ENCODE measurements at places on chromosomes 1 and 21.

- peak; percentile 32 for DNase-seq
Observed at GRCh38 chr1:161725908-161726472, 4.6 kb downstream of the FCRLB start.

DNA sequence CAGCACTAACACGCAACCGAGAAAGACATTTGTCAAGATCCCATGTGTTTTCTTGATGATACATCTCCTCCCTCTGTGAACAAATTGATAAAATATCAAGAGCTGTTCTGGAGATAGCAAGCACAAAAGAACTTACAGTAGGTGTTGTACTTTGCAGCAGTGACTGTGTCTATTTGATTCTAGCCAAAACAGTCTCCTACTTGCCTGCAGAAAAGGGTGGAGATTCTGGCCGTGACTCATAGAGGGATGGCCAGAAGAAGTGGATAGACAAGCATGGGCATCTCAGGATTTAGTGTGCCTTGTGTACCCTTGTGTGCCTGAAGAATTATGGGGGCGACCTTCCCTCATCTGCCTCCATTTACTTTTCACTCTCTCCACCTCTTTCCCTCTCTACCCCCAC is 458.4 kb upstream of the LRRC7 start:
- DNase-seq, result no peak

DNA sequence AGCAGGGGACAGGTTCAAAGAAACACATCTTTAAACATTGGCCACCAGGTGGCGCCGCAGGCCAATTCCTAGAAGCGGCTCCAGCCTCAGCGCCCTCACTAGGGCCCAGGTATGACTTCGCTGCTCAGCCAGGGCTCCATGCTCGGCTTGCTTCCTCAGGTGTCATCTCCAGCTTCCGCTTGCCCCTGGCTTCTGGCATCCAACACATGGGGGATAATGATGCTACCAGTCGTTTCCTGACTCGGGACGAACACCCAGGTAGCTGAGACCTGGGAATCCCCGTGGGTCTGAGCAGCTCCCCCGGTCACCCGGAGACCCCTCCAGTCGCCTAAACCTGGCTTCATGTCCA is 8.5 kb upstream of the MEX3A start:
- DNase-seq, result peak; percentile 90

- DNase-seq, result no peak
Observed at GRCh38 chr21:45595574-45596295, 47.8 kb upstream of the PCBP3 start.

GRCh38 chr1:195495720-195496635 is 1112.3 kb downstream of the KCNT2 start:
- no peak for DNase-seq

- no peak for DNase-seq
Observed at GRCh38 chr1:46180082-46180616, 3.9 kb upstream of the P3R3URF start.

GRCh38 chr1:60049188-60049587 is 24.4 kb downstream of the C1orf87 start:
- DNase-seq, result no peak

DNA sequence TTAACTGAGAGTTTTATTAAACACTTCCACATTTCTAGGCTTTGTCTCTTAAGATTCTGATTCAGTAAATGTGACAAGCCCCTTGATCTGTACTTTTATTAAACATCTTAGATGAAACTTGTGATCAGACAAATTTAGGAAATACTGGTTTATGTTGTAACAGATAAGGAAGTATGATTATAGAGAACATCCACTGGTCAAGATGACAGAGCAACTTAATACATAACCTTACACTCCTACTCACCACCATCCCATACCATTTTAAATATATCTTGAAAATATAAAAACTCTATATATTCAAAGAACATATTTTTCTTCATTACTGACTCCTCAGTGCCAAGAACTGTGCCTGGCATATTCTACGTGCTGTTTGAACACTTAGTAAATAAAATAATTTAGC is 217.5 kb downstream of the LRRC40 start:
- no peak for DNase-seq

DNA sequence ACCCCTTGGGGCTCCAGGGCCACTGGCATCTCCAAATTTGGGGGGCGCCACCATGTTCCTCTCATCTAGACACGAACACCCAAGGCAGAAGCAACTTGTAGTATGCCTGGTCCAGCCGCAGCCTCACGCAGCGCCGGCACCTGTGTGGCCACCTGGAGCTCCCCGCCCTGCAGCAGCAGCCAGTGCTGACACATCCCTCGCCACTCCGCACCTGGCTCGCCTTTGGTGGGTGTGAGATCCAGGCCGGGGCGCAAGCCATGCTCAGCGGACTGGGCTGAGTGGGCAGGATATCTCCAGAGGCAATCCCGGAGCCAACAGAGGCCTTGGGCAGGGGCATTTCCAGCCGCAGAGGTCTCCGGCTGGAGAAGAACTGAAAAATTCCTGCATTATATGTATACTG is 1563.7 kb downstream of the NCAM2 start:
- no peak for DNase-seq

GRCh38 chr1:29671446-29672356 is 435.4 kb downstream of the PTPRU start:
- no peak for DNase-seq

DNA sequence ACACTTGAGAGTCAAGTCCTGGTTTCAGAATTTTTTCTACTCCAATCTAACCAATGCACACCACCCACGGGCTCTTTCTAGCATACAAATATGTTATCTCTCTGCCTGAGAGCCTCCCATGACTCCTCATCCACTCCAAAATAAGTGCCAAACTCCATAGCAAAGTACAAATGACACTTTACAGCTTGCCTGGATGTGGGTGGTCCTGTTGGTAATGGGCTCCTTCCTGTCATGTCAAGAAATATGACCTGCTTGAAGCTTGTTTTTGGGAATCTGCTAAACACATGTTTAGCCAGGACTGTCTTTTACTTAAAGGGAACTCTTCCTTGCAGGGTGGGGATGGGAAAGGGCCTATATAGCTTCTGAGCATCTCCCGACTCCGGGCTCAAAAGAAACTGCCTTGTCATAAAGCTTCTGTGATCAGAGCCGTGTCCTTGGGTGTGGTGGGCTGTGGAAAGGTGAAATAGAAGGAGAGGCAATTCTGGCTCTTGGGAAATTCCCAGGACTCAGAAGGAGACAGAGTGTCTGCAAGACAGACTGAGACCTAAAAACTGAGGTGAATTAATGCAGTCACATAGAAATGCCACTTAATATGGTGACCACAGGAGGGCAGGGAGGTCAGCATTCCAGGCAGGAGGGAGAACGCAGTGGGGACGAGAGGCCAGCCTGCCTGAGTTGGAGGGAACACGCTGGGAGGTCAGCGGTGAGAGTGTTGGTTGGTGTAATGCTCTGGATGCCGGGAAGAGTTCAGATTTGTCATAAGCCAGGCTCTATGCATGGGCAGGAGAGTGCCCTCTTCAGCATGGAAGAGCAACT is 6.1 kb upstream of the IGFN1 start:
- no peak for DNase-seq

DNA sequence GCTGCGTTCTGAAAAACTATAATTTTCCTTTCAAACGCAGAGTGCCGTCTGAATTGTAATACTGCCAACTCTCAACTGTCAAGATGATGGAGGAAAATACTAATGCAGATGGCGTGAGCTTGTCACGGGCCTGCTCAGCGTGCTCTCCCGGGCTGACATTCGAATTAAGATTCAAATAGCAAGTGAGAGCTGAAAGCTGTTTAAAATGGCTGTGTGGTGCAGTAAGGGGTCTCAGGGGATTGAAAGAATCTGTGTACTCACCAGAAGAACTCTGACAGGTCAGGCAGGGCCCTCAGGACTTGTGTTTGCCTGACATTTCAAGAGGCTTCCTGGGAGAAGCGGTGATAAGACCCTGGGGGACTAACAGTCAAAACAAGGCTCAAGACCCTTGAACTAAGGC is 33.1 kb downstream of the ZMYND12 start:
- DNase-seq, result no peak

DNA sequence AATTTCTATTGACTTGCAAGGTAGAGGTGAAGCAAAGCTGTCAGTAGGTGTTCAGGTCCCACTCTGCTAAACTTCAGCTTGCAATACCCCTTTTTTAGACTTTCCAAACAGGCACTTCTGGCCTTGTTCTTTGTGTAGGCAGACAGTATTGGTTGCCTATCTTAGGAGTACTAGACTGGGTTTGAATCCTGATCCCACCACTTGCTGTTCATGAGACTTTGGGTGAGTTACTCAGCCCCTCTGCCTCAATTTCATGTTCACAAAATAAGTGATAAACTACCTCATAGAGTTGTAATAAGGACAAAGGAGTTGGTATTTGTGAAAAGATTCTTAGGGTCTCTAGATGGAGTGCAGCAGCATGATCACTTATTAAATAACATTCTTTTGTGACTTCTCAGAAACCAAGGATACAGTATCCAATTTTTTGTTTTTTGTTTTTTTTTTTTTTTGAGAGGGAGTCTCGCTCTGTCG is 5.2 kb downstream of the RCC1 start:
- no peak for DNase-seq

GRCh38 chr1:3213730-3214129 is 144.7 kb downstream of the PRDM16 start:
- no peak for DNase-seq

DNA sequence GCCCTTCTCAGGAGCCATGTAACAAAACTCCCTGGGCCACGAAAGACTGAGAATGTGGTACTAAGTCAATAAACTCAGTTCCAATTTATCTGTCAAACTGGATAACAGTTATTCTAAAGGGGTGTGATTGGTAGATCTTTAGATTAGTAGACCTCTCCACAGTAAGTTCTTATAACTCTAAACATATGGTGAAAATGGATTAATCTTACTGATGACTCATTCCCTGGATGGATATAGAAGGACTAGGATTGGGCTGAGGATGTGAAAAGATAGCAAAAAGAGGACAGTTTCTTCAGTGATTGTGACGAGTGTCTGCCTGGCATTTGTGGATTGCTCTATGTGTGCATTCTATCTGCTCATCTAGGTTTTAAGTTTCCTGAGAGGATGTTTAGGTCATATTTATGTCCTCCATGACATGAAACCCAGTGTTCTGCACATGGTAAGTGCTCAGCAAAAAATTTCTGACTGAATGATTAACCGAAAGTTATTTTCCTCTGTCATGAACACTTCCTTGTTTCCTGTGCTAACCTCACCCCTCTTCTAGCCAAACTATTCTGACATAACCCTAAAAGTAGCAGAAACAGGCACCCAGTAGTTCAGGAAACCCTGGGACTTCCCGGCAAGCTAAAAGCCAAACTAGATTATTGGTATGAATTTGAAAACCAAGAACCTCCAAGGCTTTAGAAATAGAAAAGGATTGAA is 397.5 kb upstream of the PLXNA2 start:
- DNase-seq, result no peak

DNA sequence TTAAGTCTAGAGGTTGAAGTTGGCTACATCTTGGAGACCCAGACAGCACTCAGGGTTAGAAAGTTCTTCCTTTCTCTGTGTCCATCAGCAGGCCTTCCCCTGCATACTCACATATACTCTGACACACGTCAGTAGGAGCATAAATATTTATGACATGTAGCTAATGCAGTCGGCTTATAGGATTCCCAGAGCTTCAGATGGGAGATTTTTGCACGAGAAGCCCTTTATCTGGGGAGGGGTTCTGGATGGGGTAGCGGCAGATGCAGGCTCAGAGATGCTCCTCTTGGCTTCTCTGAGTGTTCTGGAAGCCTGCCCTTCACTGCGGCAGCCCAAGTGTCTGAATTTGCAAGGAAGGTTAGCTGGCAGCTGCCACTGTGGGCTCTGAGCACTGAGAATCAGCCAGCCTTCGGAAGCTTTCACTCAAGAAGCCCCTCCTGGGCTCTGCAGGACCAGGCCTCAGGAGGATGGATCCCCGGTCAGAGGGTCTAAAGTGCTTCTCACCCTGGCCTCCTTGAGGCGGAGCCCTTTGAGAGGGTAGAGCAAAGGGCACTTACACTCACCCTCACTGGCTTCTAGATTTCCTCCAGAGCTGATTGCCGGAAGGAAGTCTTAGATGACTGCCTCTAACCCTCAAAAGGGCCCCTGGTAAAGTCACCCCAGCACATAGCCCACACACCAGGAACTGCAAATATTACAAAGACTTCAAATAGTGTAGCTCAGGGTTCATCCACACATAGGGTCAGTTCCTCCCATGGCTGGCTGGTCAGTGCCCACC is 68.1 kb upstream of the NFASC start:
- DNase-seq, result no peak

GRCh38 chr1:233549917-233550316 is 64.0 kb upstream of the KCNK1 start:
- no peak for DNase-seq

DNA sequence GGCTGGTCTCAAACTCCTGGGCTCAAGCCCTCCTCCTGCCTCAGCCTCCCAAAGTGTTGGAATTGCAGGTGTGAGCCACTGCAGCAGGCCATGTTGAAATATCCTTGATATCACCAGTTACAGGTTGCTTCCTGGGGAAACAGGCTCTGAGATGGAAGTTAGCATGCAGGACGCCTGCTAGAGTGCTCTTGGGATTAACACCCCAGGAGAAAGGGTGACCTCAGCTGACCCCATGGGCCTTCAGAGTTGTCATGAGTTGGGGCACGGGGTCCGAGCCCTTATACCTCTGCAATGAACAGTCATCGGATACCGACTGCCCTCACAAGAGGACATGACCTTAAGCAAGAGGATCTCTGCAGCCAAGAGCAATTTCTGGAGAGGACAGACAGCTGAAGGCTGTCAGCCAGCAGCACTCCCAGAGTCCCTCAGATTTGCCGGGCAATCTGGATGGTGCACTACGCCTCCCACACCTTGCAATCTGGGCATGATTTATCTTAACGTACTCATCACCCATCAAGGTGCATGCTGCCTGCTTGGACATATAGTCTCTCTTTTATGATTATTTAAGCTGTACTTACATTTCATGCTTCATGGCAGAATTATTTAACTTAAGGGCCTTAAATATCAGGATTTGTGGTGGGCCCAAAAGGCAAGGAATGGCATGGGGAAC is 134.6 kb downstream of the ADSS2 start:
- DNase-seq, result no peak

GRCh38 chr1:37306461-37306860 is 167.9 kb upstream of the ZC3H12A start:
- DNase-seq, result no peak

DNA sequence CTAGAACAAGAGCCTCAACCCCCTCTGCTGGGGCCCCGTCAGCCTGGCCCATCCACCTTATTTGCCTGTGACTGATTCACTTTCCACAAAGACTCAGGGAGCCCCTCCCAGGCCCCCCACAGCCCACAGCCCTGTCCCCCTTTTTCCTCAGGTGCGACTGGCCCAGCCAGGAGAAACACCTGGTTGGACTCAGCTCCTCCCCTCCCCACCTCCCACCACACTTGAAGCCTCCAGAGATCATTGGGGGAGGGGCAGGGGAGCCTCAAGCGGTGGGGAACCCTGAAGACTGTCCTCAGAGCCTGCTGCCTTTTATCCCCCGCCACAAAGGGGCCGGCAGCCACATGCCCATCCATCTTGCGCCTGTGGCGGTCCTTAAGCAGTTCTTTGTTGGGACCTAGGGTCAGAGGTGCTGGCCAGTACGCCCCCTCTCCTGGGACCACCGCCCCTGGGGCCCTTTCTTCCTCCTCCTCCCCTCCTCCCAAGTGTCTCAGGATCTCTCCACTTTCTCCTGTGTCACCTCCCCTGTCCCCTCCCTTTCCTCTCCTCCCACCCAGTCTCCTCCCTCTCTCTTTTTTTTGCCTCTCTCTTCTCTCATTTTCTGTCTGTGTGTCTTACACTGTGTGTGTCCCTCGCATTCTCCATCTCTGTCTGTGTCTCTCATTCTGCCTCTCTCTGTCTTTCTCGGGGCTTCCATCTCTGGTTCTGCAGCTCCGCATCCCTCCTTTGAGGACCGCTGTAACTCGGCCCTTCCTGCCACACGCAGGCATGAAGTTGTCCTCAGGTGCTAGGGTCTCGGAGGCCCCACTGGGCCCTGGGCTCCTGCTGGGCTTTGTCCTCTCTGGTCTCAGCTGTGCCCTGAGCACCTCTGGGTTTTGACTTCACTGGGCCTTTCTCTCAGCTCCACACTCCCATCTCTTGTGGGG is 12.2 kb downstream of the CRABP2 start:
- peak; percentile 13 for DNase-seq

Measured in CD4-positive, alpha-beta T cell treated with Interleukin-10 for 1 hour (primary cell).